ENCODE measurements at places on chromosomes 12 and 14.

DNA sequence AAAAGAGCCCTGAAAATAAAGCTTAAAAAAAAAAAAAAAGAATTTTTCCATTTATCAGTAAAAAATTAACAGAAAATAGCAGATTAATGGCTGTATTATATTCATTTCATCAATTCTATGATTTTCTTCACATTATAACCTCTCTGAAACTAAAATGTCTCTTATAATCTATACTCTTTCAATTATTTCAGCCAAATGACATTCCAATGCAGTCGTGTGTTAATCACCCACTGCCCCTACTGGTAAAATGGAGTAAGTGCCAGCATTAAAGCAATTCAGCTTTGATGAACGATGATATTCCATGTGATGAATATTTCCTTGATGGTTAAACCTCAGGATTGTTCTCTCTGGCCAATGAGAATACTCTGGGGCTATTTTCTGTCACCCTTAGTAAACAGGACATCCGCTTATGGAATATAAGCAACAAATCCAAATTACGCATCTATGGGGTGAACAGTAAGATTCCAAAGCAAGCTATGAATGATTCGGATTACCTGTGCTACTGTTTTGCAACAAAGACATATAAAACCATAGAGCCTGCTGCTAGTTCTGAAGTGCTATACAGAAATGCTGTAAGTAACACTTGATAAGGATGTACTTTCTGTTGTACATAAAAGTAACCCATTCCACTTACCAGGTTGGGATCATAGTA is 20.3 kb upstream of the SYCP3 start:
- no peak for DNase-seq

GRCh38 chr14:95326987-95327386 is 7.3 kb upstream of the CLMN start:
- no peak for DNase-seq

DNA sequence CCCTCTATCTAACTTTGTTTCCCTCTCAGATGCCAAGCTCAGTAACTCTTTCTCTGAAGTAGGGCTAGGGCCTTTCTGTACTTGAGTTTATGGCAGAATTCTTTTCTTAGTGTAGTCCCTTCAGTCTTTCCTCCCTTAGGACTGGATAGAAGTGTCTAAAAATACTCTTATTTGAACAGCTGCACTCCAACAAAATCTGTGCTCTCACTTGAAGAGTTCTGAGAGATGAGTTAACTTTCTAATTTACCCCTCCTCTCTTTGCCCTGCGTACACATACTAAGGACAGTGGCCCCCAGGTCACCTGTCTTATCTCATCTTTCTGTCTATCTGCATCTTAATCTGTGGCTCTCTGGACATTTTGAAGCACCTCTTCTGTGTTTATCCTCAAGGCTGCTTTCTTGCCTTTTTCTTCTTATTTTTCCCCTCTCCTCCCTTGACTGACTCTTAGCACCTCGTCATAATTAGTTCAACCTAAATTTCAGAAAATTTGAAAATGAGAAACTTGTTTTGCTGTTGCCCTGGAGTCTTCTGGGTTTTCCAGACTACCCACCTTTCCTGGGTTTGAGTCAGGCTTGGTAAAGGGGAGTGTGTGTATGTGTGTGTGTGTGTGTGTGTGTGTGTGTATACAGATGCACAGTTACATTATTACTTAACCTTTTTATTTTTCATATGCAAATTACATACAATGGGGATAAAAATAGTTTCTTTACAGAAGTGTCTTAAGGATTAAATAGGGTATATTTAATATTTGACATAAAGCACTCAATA is 23.9 kb downstream of the NCKAP1L start:
- DNase-seq, result no peak

- no peak for DNase-seq
These were observed 97.2 kb downstream of the PTPRR start for GRCh38 chr12:70823182-70823976.

DNA sequence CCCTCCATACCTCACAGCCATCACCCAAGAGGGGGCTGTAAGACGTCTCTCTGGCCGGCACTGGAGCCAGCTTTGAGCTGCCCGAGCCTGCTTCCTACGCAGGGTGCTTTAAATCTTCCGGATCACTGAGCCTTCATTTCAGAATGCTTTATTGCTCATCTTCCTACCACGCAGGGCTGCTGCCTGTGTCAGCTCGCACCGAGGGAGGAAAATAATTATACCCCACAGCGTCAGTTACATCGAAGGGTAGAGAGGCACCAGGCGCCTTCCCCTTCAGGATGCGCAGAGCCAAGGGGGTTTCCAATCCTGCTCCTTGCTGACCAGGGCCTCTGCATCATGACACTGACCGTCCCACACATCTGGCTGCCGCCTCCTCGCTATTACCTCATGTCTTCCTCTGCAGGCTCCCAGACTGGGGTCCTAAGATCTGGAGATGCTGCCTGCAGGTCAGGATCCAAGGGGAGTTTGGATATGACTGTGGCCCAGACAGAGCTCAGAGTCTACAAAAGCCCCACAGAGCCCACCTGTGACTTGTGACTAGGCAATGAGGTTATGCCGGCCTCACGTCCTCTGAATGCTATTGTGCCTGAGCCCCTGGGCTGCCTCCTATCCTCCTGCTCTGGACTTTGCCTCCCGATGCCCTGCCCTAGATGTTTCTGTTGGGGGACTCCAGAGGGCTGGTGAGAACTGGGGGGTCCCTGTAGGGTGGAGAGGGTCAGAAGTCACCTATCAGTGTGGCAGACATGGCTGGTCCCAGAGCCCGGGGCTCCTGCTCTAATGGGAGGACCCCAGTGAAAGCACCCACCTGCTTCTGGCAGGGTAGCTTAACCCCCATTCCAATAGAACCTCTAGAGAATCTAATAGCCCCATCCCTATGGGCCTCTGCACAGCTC is 220.3 kb upstream of the RTL1 start:
- DNase-seq, result no peak

Measured in stimulated activated CD4-positive, alpha-beta T cell treated with anti-CD3 and anti-CD28 coated beads, Interleukin-12 subunit alpha, Interleukin-12 subunit beta, amount 100 ng/mL, for 24 hours (primary cell).